ENCODE measurements at places on chromosomes 4 and X.

GRCh38 chr4:7721984-7722551 is 217.6 kb downstream of the AFAP1 start:
- DNase-seq: no peak

GRCh38 chr4:972651-973424 is 531 bp downstream of the DGKQ start:
- peak; percentile 63 for DNase-seq

DNA sequence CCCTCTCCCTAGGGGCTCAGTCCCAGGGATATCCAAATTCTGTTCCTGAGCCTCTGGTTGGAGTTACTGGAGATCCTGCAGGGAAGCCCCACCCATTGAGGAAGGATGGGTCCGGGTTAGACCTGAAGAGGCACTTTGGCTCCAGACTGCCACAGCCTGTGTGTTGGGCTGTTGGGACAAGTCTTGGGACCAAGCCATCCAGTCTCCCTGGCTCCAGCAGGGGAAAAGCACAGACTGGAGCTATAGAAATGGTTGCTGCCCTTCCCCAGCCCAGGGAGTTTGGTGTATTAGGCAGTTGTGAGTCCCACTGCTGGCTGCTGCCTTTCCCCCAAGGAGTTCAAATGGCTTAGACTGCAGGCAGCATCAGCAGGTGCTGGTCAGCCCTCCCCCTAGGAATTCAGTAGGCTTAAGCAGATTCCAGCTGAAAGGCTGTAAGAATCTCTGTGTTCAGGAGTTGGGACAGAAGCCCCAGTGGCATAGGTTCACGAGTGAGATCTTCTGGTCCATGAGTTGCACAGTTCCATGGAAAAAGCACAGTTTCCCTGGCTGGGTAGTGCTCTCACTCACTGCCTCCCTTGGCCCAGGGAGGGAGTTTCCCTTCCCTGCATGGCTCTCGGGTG is 344.0 kb upstream of the EPHA5 start:
- DNase-seq: no peak

DNA sequence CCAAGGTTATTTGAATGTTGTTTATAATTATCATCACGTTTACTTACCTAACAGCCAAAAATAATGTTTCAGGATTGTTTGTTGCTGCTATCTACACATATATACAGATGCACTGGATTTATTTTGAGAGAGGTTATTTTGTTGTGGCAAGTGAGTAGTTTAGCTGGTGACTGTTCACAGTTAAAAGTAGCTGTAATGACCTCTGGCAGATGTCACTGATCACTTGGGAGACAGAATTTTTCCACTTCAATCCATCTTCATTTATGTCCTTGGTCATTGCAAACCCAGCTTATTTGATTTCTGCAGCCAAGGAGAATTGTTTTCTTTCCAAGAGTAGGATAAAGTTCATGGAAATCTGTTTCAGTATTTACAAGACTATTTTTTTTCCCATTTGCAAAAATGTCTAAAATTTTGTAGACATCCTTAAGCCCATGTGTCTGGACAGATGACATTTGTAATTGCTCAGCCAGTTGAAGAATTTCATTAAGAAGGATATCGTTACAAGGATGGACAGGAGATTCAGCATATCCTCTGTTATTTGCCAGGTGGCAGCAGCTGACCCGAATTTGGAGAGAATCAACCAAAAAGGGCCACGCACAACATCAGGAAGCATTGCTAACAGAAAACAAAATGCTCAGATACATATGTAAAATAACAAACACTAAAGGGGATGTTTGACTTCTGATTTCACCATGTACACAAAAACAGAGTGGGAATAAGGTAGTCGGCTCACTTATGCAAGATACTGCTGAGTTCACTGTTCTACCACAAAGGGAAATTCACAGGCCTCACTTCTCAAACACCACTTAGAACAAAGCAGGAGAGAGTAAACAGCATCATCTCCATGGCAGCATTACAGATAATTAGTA is 64.5 kb downstream of the GPRIN3 start:
- no peak for DNase-seq

DNA sequence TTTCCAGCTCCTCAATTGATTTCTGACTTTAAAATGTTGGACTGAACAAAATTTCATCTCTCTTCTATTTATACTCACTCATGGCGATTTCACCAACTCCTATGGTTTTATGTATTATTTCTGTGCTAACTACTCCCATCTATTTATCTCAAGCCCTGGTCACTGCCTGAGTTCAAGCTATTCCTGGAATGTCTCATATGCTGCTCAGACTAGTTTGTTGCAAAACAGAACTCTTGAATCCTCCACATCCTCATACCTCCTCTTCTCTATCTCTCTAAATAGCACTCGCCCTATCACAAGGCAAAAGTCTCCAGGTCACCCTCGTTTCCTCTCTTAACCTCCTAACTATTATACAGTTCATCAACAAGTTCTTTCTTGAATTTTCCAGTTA is 19.0 kb upstream of the DDX60 start:
- no peak for DNase-seq
